GM13976 (cell line): ENCODE measurements at places on chromosomes 2 and 18.

- no peak for DNase-seq
Measured at GRCh38 chr18:36440614-36441013, 143.1 kb downstream of the FHOD3 start.

DNA sequence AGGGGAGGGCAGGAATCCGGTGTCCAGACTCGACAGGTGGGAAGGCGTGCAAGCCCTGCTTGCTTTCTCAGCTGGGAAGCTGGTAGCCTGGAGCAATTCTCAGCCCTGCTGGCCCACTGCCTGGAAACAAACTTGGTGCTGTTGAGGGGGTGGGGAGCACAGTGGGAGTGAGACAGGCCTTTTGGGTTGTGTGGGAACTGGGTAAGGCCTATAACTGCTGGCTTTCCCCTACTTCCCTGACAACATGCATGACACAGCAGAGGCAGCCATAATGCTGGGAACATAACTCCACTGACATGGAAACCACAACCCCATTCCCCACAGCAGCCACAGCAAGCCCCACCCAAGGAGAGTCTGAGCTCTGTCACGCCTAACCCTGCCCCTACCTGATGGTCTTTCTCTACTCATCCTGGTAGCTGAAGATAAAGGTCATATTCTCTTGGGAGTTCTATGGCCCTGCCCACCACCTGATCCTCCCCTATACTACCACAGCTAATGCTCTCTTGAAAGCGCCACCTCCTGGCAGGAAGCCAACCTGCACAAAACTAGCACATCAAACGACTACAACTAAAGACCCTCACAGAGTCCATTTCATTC is 122.9 kb upstream of the ACVR1C start:
- DNase-seq: no peak

DNA sequence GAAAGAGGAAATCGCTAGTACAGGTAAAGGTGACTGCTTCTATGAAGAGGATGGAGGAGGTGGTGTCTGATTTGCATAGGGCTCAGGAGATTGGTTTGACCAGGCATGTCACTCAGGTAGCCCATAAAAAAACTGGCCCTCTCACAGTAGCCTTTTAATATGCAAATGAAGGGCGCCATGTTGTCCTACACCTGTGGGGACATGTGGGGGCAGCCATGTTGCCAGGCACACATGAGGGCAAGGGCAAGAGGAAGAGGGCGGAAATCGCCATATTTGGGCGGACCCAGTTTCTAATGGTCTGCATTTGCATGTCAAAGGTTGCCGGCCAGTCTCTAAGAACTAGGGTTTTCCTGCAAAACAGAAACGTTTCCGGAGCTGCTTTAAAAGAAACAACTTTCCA is 1330.6 kb downstream of the DSC3 start:
- DNase-seq: no peak

- no peak for DNase-seq
Measured at GRCh38 chr2:204667990-204668389, 122.7 kb downstream of the PARD3B start.

- no peak for DNase-seq
Measured at GRCh38 chr2:23621616-23622015, 236.6 kb downstream of the KLHL29 start.

DNA sequence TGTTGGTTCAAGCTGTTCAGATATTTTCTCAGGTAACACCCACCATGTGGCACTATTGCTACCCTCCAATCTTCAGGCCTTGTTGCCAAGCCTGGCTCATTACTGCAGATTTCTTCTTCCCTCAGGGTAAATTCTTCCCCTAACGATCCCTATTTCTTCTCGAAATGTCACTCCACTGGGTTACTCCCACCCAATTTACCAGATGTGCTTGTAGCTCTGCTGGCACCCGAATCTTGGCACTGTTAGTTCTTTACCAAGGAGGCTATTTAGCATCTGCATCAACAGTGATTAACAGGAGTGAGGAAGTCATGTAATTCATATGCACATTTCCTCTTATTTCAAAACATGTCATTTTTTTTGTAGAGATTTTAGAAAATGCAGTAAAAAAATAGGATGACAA is 217.1 kb upstream of the CYRIA start:
- DNase-seq: no peak
